ENCODE measurements at places on chromosomes 4 and X.

GRCh38 chrX:42384956-42385355, 393.0 kb downstream of the PPP1R2C start:
- no peak for DNase-seq

DNA sequence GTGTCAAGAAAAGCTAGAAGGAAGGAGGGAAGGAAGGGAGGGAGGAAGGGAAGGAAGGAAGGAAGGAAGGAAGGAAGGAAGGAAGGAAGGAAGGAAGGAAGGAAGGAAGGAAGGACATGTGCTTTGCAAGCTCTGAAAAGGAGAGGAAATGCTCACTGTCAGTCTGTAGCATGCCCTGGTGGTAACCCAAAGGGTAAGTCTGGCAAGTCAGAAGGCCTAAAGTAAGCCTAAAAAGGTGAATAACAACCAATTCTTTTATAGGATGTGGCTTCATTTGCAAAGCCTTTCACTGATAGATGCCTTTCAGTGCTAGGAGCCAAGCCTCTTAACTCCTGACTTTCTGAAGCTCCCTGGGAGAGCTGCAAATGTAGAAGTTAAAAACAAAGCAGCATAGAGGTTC, 542.6 kb downstream of the CFAP47 start:
- no peak for DNase-seq

DNA sequence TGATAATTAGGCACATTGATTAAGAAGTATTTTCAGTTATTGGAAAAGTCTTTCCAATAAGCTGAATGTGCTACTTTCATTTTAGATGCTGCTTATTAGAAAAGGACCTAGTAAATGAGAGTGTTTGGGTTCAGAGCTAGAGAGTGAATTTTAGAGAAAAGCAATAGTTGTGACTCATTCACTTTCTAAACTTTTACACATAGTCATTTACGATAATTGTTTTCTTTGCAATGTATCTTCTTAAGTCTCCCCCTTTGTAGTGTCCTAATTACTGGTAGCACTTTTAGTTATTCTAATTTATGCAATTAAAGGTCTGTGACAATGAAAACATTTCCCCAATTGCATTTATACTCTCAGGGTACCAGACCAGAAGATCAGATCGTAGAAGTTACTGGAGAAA, 1.3 kb downstream of the IL21 start:
- DNase-seq: no peak

- DNase-seq: no peak
Measured at GRCh38 chr4:109809655-109810054, 5.9 kb upstream of the GAR1 start.

GRCh38 chr4:1183985-1184773, 11.8 kb upstream of the SPON2 start:
- no peak for DNase-seq

DNA sequence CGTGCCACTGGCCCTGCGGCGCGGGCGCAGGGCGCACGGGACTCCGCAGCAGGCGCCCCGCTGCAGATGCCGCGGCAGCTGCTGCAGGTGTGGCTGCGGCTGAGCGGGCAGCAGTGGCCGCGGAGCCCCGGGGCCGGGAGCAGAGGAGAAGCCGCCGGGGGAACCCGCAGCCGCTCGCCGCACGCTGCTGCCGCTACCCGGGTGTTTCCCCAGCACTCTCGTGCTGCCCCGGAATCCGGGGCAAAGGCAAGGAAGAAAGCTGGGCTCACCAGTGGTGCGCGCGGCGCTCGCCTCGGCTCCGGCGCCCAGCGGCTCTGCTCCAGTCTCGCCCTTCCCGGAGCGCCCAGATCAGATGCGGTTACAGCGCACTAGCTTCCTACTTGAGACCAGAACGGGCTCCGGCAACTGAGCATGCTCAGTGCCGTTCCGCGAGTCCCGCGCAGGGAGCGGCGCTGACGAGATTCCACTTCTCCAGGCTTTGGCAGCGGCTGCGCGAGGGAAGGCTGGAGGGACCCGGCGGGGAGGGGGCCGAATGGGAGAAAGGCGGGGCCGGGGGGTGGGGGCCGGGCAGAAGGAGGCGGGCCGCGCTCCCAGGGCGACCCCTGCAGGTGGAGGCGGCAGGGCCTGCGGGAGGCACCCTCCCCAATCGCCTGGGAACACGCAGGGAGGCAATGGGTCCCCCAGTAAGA, at the start of gene APBB2:
Gene APBB2 (minus strand): TSS at position 407 of the 689 bp plus-strand sequence. CDS start 181,288 bp downstream, outside the sequence.
- peak; percentile 31 for DNase-seq

GRCh38 chr4:33302321-33302720, 2582.2 kb downstream of the PCDH7 start:
- DNase-seq: no peak

GRCh38 chr4:21790438-21791029, 158.0 kb downstream of the KCNIP4 start:
- no peak for DNase-seq

GRCh38 chr4:6113641-6114040, 86.7 kb downstream of the JAKMIP1 start:
- no peak for DNase-seq

DNA sequence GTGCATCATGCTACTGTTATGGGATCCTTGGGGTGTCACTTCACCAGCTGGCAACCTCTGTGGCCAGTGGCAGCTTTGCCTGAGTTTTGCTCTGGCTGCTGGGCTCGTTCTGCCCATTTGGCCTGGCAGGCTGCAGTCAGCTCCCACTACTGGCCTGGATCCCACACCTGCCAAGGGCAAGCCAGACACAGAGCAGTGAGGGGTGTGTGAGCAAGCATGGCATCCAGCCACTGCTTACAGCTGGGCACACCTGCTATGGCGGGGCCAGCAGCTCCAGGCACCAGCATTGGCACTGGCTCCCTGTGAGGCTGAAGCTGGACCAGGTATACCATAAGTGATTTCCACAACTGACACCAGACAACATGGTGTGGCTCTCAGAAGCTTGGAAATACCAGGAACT, 183.4 kb downstream of the NPFFR2 start:
- no peak for DNase-seq

DNA sequence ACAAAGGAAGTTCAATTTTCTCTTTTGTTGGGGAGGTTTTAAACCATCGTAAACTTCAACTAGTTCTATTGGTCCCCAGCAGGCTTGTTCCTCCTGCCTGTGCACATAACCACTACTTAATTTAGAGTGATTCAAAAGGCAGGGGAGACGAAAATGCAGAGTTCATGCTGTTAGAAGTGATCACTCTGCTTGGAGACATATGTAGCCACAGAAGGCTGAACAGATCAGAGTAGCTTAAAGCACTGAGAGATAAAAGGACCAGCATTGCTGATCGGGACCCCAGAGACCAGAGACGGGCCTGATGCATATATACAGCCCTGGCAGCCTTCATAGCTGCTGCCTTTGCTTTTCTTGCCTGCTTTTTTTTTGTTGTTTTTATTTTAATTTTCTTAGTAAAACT, 662.0 kb upstream of the CPEB2 start:
- DNase-seq: no peak

DNA sequence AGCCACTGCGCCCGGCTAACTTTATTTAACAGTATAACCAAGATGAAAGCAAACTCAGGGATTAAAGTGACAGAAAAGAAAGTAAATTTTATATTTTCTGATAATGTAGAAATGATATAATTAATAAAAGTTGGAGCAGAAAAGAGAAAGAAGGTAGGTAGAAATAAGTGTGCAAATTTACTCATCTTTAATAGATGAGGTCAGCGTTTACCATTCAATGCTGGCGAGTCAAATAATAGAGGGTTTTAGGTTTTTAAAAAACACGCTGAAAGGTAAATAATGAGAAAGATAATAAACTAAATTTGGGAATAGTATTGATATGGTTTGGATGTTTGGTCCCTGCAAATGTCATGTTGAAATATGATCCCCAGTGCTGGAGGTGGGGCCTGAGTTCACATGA, 13.6 kb downstream of the CDKN2AIP start:
- DNase-seq: no peak

DNA sequence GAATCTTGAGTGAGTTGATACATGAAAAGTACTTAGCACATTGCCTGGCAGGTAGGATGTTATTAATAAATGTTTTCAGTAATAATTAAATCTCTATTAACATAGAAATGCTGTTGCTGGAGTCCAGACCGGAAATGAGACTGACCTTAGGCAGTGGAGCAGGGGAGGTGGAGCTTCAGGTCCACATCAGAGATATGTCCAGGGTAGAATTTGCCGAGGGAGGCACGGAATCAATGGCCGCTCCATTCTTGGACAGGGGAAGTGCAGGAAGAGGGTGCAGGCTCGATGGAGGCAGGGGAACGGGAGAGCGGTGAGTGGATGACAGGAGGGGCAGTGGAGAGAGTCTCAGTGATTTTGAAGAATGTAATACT, 107.3 kb downstream of the GATB start:
- DNase-seq: no peak

DNA sequence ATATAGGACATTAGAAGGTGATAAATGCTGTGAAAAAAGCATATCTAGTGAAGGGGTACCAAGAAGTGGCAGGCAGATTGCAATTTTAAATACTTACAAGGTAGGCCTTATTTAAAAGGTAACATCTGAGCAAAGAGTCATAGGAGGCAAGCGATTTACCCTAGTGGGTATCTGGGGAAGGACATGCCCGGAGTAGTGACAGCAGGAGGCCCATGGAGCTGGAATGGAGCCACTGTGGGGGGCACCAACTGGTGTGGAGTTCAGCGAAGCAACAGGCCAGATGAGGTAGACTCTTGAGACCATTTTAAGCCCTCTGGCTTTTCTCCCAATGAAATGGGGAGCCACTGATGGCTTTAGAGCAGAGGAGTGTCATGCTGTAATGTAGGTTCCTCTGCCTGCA, 37.3 kb downstream of the SEC24D start:
- no peak for DNase-seq

- no peak for DNase-seq
Measured at GRCh38 chrX:21974011-21974385, 33.5 kb downstream of the SMS start.

- DNase-seq: no peak
Measured at GRCh38 chr4:113480109-113480508, 281.4 kb downstream of the CAMK2D start.

DNA sequence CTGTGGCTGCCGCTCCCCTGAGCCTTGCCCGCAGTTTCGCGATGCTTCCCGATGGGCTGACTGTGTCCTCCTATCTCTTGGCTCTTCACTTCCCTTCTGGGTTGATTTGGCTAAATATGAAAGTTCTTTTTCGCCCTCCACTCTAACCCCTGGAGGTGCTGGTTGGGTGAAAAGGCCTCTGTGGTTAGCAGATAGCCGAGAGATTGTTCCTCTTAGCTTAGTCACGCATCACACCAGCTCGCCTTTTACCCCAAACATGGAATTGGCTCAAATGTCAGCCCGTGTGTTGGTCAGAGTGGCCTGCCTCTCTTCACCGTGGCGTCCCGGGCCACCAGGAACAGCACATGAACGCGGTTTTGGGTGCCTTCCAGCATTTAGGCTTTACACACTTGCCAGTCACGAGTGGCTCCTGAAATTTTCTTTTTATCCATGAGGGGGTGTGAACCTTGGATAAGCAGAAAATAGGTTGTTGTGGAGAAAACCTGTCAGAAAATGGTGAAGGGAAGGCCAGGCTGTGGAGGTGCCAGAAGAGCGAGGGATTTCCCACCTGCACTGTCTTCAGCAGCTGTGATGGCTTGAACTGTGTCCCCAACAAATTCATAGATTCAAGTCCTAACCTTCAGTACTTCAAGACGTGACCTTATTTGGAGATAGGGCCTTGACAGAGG, 8.9 kb downstream of the CLCN4 start:
- no peak for DNase-seq

GRCh38 chr4:67325791-67326190, 219.5 kb downstream of the CENPC start:
- no peak for DNase-seq

DNA sequence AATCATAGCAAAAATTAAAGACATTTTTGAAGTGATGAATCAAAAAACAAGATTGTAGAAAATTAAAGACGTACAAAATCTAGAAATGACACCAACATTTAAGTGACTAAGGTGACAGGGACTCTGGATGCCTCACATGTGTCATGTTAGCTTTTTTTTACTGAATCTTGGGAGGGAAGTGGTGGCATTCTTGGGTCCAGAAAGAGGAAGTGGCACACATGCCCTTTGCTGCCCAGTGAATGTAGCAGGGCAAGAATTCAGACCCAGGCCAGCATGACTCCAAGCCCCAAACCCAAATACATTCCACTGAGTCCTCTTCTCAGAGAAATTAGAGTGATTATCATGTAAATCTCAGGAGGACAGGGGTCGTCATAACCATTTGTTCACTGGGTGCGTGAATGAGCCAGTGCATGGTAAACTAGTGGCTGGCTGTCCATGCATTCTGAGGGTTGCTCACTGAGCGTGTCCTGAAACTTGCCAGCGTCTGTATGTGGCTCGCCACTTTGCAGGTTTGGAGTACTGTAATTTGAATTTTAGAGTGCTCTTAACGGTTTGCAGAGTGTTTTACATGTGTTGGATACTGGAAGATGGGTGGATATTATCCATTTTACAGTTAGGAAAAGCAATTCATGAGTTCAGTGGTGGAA, 55.4 kb upstream of the TBC1D14 start:
- no peak for DNase-seq

GRCh38 chrX:143669395-143669794, 33.5 kb upstream of the SLITRK4 start:
- DNase-seq: no peak

- no peak for DNase-seq
Measured at GRCh38 chr4:36753048-36753447, 471.6 kb downstream of the DTHD1 start.

DNA sequence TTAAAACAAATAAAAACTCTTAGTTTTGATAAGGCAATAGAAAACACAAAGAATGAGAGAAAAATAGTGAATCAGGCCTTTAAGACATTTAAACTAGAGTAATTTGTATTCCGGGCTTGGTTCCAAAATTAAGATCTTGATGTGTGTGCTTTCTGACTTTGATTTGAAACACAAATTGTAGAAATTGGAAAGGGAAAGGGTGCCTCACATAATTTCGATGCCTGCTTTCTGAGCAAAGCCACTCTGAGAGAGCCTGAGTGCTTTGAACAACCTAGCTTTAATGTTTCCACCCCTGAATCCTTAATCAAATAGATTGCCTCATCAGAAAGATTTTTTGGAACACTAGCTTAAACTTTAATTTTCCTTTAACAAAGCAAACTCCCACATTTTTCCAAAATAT, 666.8 kb downstream of the PCDH18 start:
- DNase-seq: no peak

GRCh38 chrX:26376037-26376708, 160.2 kb downstream of the MAGEB5 start:
- no peak for DNase-seq

- no peak for DNase-seq
Measured at GRCh38 chr4:1246901-1247863, 1.7 kb downstream of the CTBP1 start.

DNA sequence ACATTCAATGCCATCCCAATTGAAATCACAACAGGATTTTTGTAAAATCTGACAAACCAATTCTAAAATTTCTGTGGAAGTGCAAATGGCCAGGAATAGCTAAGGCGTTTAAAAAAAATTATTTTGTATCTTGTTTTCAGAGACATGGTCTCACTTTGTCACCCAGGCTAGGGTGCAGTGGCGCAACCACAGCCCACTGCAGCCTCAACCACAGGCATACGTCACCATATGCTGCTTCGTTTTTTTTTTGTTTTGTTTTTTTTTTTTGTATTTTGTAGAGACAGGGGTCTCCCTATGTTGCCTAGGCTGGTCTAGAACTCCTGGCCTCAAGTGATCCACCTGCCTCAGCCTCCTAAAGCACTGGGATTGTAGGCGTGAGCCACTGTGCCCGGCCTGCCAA, 24.5 kb downstream of the ZNF41 start:
- no peak for DNase-seq

Measured in activated T-helper 2 cell treated with anti-CD3 and anti-CD28 coated beads, Interferon-gamma antibody, Interleukin-2, Interleukin-4, amounts not matched to agents 10 μg/mL and 5 μg/mL and 100 μg/mL, durations not matched to agents 14 hours and 24 hours and 36 hours (primary cell).